A549 treated with CpdA at 1 μM for 4 hours (cell line): ENCODE measurements at places on chromosomes 2 and 18. TPM values are rescaled to one million over a fixed set of nuclear protein-coding genes. Genes with fewer than 3 reads are reported as not detected.

The LBX2 gene
- 3.0 to 4.0 TPM (median 3.5 TPM) in 5 replicates for total RNA-seq

The TRIM43 gene
- 0.07 TPM in 1 of 5 replicates, not detected in the others for total RNA-seq

The HOXD4 gene
- total RNA-seq = 0.36 to 0.50 TPM (median 0.46 TPM) in 4 of 5 replicates, not detected in the other

The MC4R gene
- not detected in 5 replicates for total RNA-seq

The POTEI gene
- 0.01 TPM in 1 of 5 replicates, not detected in the others for total RNA-seq

The GCC2 gene
- total RNA-seq = 10.9 to 16.1 TPM (median 13.7 TPM) in 5 replicates

The GKN1 gene
- 0.49 to 0.73 TPM (median 0.64 TPM) in 5 replicates for total RNA-seq
